ENCODE measurements at places on chromosomes 2 and 18. TPM values are rescaled to one million over a fixed set of nuclear protein-coding genes. Genes with fewer than 3 reads are reported as not detected.

Gene CFC1
- 0.41 TPM for total RNA-seq

Gene EFHD1
- total RNA-seq, result 0.82 TPM

Gene HES6
- total RNA-seq, result 67.7 TPM

Gene KCNE4
- total RNA-seq, result 2.4 TPM

Gene RSAD2
- total RNA-seq, result 3.3 TPM

Gene RIT2
- 29.3 TPM for total RNA-seq

Gene NEU2
- total RNA-seq, result not detected

Gene SCYGR4
- total RNA-seq, result not detected

Gene KHK
- total RNA-seq, result 4.9 TPM

Gene UGT1A4
- not detected for total RNA-seq

Gene MAPK4
- 23.6 TPM for total RNA-seq

Gene DSG4
- under 0.01 TPM for total RNA-seq

DNA sequence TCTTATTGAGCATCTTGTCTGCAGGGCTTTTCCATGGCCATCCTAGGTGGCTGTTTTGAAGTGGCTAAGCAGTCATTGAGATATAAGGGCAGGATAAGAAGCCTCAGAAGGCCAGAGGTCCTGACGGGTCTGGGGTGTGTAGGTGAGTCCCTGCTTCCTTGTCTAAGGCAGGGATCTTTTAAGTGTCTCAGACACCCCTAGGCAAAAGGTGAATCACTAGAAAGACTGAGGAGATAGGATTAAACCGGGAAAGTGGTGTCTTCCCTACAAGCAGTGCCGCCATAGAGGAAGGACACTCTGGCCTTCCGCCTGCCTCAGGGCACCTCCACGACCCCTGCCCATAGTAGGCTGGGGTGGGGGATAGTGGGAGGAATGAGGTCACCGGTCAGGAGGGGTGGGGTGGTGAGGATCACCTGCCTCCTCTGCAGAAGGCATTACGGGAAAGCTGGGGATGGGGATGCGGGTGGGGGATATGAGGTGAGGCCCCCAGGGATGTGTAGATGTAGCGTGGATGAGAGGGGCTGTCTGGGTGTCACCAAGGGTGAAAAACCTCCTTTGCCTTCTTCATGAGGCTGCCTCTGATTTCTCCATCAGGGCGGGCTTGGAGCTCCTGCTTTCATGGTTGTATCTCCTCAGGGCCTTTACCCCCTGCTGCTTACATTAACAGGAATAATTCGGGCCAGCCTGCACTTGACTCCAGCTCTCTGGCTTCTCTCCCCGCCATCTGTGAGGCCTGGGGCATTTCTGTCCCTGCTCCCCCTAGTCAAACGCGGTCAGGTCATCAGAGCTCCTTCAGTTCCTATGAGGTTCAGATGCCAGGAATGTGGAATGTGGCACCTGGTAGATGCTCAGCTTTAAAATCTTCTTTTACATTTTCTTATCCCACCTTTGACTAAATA, 244.0 kb downstream of the DYSF start:
- DNase-seq, result no peak

DNA sequence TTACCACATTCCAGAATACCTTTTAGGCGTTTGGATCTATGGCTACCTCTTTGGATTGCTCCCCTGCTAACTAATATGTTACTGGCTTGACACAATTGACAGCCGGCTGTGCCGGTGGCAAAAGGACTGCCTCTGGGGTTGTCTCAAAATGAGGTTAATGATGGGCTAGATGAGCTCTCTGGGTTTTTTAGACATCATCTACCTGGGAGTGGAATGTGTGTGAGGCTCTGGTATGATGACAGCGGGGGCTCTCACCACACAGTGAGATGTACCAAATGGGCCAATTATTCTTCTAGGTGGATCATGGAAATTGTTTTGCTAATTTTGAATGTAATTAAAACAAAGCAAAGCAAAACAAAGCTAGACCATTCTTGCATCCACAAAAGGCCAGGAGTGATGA, 391.1 kb upstream of the SPRED2 start:
- DNase-seq, result no peak

GRCh38 chr2:181394741-181395437, 62.3 kb upstream of the ITGA4 start:
- no peak for DNase-seq

DNA sequence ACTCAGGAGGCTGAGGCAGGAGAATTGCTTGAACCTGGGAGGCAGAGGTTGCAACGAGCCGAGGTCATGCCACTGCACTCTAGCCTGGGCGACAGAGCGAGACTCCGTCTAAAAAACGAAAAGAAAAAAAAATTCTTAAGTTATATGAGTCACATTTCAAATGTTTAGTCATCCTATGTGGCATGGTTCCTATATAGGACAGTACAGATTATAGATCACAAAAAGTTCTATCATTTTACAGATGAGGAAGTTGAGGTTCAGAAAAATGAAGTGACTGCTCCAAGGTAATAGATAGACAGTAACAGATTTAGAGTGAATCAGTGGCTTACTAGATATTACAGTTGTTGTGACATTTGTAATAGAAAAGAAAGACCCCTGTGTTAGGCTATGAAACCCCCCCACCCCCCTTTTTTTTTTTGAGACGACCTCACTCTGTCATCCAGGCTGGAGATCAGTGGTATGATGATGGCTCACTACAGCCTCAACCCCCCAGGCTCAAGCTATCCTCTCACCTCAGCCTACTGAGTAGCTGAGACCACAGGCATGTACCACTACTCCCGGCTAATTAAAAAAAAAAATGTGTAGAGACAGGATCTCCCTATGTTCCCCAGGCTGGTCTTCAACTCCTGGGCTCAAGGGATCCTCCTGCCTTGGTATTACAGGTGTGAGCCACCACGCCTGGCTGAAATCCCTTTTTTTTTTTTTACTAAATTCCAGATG, 22.7 kb downstream of the PTPN4 start:
- DNase-seq, result no peak

DNA sequence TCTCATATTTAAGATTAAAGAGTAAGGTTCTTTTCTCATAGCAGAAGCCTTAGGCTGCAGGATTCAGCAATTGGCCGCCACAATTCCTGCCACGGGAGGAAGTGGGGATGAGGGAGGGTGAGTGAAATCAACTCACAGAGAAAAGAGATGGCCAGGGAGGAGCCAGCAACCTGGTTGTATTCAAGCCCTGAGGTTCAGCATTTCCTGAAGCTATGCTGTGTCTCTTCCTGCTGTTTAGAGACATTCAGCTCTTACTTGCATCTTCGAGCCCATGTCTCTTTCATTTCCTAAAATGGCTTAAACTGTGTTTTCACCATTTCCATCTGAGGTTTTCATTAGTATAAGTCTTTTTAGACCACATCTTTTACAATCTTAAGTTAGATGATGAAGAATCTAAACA, 522.6 kb downstream of the CNTNAP5 start:
- no peak for DNase-seq

GRCh38 chr2:131584380-131584779, 56.7 kb downstream of the CCDC74A start:
- DNase-seq, result no peak

GRCh38 chr2:233711312-233712008, 1.2 kb upstream of the UGT1A5 start:
- DNase-seq, result peak; percentile 37

DNA sequence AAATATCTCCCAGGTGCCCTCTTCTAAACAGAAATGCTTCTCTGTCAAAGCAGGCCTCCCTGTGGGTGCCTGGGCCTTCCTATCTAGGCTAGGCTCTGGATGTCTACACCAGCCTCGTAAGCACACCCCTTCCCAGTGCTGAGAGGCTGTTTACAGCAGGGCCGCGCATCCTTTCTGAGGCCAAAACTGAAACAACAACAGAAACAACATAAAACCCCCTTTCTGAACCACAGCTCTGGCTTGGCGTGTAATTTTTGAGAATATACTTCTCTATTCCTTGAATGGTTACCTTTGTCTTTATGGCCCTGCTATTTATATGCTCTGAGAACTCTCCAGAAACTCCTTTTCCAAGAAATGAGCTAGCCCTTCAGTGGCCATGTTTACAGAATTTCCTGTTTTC, 118.4 kb downstream of the BCL2L11 start:
- no peak for DNase-seq

GRCh38 chr2:170652637-170653417, 62.3 kb upstream of the SP5 start:
- DNase-seq, result no peak

DNA sequence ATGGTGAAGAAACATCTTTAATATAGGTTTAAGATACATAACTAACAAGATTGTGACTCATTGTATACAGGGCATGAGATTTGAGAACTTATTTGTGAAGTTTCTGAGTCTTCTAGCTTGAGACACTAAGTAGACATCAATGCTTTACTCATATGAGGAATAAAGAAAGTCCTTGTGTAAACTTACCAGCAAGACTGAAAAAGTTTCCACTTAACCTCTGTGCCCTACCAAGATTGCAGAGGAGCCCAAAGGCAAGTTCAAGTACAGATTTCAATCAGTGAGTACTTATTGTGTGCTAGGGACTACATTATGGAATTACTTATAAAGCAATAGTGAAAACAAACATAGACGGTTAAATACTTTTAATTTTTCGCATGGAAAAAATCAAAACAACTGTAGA, 1041.2 kb upstream of the CELF4 start:
- DNase-seq, result no peak

GRCh38 chr2:66095820-66096345, 339.0 kb upstream of the MEIS1 start:
- DNase-seq, result no peak

- no peak for DNase-seq
Observed at GRCh38 chr2:45406621-45407020, 204.4 kb downstream of the SRBD1 start.

DNA sequence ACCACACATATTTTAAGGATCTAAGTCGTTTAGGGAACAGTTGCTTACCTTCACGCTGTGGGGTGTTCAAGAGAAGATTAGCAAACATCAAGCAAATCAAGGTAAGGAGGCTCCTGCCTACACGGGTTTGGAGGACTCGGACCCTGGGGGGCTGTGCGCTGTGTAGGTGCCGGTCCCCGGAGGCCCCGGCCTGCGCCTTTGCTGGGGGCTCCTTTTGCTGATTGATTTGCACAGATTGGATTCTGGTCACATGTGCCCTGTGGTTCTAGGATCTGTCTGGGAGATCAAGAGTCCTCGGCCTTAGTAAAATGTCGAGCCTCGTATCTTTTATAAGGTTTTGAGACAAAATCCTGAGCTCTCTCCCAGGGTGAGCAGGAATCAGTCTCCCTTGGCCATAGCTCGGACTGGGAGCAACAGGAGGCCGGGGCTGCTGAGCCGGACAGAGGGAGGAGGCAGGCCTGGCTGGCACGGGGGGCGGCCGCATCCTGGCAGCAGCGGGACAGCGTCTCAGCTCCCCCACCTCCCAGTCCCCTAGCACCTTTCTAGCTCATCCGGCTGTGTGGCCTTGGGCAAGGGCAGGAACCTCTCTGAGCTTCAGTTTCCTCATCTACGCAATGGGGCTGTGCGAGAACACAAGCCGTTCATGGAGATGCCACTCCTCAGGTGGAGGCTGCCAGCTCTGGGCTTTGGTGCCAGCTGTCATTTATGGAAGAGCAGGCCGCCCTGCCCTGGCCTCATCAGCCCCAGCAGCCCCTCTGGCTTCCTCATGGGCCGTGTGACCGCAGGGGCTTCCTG, 147.2 kb downstream of the MBP start:
- no peak for DNase-seq

- DNase-seq, result no peak
Observed at GRCh38 chr18:11955239-11956029, 25.9 kb upstream of the IMPA2 start.

GRCh38 chr2:219744600-219744999, 117.2 kb downstream of the SLC4A3 start:
- DNase-seq, result no peak

DNA sequence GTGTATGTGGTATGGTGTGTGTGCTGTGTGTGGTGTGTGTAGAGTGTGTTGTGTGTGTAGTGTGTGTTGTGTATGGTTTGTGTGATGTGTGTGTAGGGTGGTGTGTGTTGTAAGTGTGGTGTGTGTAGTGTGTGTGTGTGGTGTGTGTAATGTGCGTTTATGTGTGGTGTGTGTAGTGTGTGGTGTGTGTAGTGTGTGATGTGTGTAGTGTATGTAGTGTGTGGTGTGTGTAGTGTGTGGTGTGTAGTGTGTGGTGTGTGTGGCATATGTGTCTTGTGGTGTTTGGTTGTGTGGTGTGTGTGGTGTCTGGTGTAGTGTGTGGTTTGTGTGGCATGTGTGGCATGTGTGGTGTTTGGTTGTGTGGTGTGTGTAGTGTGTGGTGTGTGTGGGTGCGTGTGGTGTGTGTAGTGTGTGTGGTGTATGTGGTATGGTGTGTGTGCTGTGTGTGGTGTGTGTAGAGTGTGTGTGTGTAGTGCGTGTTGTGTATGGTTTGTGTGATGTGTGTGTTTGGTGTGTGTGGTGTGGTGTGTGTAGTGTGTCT, 4.0 kb upstream of the RTP5 start:
- no peak for DNase-seq

GRCh38 chr2:24351627-24351938, 8.8 kb downstream of the ITSN2 start:
- no peak for DNase-seq

GRCh38 chr2:150752229-150752628, 264.8 kb upstream of the RND3 start:
- no peak for DNase-seq

DNA sequence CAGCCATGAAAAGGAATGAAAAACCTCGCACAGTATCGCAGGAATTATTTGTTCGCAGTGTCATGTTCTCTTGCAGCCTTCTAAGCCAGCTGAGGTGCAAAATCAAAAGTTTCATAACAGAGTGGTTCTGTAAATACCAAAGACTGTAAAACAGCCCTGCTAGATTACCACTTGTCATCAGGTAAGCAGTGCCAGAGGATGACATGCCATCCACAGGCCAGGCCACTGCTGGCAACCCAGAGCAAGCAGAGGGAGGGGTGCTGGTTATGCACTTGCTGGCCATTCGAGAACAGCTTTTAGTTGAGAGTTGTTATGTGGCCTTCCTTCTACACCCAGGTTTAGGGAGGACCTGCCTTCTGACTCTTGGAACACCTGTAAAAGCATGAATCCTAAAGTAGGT, 114.3 kb upstream of the MGAT5 start:
- DNase-seq, result no peak

GRCh38 chr2:33531549-33532059, 55.2 kb downstream of the RASGRP3 start:
- no peak for DNase-seq

DNA sequence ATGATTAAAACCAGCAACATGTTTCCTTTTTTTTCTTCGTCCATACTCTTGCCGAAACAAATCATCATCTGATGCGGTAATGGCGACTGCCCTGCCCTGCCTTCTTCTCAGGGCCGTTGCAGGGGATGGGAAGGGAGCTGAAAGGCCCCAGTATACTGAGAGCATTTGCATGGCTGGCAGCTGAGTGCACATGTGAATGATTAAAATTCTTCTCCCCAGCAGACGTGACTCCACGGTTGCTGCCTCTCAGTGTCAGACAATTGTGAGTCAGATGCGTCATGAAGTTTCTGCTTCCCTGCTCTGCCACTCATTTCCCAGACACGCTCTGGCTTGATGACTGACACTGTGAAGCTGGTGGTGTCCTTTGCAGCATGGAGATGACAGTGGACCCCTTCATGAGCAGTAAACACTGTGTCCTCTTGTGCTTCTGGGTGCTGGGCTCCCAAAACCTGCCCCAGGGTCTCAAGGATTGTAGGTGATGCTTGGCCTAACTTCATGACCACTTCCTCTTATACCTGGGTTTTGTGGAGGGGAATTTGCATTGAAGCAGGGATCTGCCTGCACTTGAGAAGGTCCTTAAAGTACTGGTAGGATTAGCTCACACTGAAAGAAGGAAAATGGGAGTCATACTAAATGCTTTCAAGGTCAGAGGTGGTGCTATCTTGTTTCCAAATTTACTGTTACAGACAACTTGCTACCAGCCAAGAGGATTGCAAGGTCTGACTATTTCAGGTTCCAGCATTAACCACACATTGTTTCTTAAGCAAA, 222.5 kb upstream of the COPS8 start:
- DNase-seq, result no peak

- no peak for DNase-seq
Observed at GRCh38 chr2:217625557-217626169, 377.1 kb downstream of the TNS1 start.
